NCI-H82 (cell line): ENCODE measurements at places on chromosomes 12 and 14.

- no peak for DNase-seq
These were observed 14.3 kb downstream of the NGB start for GRCh38 chr14:77256694-77257093.

GRCh38 chr12:71661977-71662530 lies 1.6 kb downstream of the ZFC3H1 start:
- no peak for DNase-seq

- no peak for DNase-seq
These were observed 49.2 kb upstream of the SLC38A1 start for GRCh38 chr12:46318037-46318436.

GRCh38 chr14:24828486-24828885 lies 194.5 kb upstream of the GZMB start:
- DNase-seq, result no peak

GRCh38 chr12:108783446-108783845 lies 52.1 kb upstream of the CORO1C start:
- DNase-seq, result no peak

- no peak for DNase-seq
These were observed 16.2 kb upstream of the CATSPERB start for GRCh38 chr14:91748049-91748448.

DNA sequence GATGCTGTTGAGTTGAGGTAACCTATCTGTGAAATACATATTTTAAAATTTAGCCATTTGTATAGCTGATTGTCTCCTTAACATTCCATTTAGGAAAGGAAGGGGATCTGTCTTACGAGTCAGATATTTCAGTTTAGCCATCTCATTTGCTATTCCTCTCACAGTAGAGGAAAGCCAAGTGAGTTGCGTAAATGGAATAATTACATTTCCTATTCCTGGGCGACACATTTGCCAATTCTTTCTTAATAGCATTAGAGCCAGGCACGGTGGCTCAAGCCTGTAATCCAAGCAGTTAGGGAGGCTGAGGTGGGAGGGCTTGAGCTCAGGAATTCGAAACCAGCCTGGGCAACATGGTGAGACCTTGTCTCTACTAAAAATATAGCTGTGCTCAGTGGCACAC lies 116.3 kb downstream of the TMX1 start:
- peak; percentile 76 for DNase-seq

DNA sequence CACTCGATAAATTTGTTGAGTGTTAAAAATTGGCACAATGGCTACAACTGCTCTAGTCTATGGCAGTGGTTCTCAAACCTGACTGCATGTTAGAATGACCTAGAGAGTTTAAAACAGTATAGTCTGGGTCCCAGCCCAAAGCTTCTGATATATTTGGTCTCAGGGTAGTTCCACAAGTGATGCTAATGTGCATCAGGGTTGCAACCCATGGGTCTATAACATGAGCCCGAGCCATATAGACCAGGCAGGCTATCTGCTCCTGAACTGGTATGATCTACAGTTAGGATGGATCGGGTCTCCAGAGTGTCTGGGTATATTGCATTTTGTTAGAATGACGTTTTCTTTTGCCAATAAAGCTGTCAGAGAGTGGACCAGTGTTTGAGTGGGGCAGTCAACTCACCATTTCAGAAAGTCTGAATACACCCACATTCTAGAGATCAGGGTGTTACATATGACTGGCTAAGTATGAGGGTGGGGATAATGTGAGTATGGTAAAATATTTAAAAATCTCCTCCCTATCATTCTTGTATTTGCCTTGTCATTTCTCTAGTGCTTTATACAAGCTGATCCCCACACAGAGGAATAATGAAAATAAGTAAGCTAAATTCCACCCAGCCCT lies 80.9 kb downstream of the FRMD6 start:
- no peak for DNase-seq

DNA sequence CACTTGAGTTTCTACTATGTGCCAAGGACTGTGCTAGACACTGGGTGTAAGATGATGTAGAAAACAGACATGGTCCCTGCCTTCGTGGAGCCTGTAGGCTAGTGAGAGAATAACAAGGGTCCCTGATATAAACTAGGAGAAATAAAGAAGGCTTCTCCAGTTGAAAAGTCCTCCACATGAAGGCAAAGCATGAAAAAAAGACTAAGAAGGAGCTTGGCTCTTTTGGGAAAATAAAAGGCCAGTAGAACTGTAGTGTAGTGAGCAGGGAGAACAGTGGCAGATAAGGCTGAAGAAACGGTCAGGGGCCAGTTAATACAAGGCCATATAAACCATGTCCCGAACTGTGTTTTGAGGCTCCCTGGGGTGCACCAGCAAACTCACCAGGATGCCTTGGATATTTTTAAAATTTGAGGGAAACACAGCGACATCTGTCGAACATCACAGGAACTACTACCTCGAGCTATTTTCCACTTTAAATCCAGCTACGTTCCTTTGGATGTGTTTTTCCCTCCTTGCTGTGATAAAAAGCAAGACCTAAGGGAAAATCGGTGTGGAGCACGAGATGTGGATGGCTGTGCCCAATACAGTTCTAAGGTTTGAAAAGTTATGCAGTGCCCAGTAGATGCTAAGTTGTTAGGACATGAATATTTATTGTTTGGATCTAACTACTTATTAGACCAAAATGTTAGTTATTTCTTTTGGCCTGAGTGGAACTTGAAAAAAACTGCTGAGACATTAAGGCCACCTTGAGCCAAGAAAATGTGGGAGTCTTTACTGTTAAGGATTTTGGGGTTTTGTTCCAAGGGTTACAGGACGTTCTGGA lies 8.5 kb upstream of the CFL2 start:
- peak; percentile 55 for DNase-seq

DNA sequence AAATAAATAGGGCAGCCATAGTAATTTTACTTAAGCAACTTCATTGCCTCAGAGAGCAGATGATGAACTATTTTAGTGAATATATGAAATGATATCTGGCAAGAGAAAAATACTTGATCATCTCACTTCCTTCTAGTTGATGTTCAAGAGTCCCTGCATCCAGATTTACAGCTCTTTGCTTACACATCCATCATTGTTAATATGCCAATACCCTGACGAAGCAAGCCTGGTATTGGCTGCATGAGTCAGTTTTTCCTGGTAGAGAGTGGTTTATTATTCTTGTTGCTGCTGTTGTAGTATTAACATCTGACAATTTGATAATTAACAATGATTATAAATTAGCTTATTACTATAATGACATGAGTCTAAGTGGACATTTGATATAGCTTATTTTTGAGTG lies 681.9 kb downstream of the NRXN3 start:
- no peak for DNase-seq

DNA sequence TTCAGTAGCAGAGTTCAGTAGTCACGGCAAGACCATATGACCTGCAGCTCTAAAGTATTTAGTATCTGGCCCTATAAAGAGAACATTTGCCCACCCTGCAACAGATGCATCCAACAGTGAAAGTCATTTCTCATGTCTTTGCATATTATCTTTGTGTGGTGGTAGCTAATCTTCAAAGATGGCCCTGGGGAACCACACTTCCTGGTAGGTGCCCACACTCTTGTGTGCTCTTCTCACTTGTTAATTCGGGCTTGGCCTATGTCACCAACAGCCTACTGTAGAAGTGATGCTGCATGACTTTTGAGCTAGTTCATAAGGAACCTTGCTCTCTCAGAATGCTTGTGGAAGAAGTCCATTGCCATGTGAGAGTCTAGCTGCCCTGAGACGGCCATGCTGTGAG lies 85.6 kb downstream of the MAP1LC3B2 start:
- DNase-seq, result no peak

DNA sequence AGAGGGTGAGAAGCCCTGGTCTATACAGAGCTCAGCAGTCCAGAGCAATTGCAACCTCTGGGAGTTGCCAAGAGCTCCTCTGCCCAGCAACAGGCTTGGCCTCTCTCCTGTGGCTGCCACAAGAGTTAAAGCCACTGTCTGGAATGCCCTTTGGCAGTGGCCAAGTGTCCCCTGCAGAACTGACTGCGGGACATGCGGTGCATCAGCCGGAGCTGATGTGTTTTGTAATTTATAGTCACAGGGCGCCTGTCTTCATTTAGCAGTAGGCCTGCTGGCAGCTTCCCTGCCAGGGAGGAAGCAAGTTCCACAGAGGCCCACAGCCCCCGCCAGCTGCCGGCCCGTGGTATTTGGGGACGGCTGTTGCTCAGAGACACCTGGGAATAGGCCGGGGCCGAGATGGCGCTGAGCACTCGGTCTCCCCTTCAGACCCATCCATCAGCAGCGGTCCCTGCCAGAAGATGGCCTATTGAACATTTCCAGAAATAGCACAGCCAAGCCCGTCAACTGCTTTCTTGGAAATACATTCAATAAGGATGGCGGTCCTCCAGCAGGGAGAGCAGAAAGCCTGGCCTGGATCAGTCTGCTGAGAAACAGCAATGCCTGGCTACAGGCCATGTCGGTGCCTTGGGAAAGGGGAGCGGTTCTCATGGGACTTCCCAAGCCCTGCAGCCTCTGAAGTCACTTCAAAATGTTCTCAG lies 217.4 kb downstream of the CRADD start:
- no peak for DNase-seq

GRCh38 chr12:67415473-67415872 lies 146.3 kb downstream of the CAND1 start:
- peak; percentile 66 for DNase-seq

DNA sequence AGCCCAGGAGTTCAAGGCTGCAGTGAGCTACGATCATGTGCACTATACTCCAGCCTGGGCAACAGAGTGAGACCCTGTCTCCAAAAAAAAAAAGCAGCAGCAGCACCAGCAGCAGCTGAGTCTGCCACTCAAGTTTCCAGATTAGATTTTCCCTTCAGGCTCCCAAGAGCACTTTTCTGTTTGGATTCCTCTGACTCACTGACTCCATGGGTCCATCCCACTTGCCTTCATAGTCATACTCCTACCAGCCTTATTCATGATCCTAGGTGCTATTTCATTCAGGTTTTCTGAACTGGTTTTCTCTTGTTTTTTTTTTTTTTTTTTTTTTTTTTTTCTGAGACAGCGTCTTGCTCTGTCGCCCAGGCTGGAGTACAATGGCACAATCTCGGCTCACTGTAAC lies 6.8 kb upstream of the TWF1 start:
- no peak for DNase-seq

DNA sequence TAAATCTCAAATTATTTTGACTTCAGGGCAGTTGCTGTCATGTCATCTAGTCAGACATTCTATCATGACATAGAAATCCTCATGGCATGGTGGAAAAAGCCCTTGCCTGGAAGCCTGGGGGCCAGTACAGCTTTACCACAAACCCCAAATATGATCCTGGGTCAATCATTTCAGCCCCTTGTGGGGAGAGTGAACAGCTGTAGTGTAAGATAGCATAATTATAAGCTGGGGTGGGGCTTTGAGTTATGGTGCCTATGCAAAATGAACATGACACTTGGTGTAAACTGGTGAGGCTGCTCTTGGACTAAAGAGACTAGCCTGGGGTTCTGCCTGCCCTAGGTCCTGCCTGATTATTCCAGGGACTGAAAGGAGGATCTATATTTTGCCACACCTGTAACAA lies 207.7 kb upstream of the DDHD1 start:
- DNase-seq, result no peak

DNA sequence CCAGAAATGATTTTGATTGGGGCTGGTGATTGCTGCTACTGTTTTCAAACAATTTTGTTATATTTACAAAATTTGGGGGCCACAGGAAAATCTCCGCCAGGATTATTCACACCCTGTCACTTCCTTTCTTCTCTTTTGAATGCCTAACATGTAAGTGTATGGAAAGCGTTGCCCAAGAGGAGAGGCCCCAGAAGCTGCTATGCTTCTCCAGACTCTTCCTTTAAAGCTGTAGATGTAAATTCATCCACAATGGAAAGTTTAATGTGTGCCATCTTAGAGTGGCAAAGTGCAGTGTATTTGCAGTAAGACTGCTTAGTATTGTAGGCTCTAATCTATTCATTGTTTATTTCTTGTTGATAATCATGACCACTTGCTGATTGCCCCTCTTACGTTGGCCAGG lies 136.7 kb upstream of the LRIG3 start:
- no peak for DNase-seq

DNA sequence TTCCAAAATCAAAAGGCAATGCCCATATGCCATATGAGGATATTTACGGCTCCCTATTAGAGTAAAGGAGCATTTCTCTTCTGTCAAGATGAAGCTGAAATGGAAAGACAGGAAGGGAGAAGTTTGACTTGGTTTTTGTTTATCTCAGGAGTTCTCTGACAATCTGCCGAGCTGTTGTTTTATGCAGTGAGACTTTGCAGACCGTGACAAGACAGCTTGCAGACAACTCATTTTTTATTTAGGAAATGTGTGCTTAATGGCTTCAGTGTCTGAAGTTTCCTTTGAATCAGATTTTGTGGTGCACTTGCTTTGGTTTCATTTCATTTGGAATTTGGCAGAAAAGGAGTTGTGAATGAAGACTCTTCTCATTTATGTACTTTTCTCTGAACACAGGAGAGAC lies 145.4 kb downstream of the C12orf50 start:
- no peak for DNase-seq

DNA sequence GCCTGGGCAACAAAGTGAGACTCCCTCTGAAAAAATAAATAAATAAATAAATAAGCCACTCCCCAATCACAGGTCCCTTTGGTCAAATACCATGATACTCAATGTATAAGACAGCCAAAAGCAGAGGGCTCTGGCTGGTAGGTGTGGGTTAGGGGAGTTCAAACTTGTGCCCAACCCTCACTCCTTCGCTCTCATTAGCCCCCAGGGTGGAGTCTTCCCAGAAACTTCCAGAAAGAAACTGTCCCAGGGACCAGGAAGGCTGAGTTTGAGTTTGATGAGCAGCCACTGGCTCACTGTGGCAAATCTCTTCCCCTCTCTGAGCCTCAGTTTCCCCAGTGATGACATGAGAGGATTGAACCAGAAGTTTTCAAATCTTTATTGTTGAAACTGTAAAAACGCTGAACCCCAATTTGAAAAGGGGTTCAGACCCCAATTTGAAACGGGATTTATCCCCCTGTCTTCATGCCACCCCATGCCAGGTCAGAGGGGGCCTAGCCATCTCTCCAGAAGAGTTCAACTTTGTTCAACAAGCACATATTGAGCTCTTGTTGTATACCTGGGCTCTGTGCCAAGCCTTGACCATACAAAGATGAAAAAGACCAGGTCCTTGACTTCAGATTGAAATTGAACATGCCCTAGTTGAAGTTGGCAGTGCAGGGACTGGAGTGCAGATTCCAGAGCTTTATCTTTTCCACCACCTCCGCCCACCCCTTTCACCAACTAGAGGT lies 9.1 kb upstream of the FAM222A start:
- no peak for DNase-seq

GRCh38 chr14:52977798-52978197 lies 26.9 kb upstream of the FERMT2 start:
- DNase-seq, result no peak

DNA sequence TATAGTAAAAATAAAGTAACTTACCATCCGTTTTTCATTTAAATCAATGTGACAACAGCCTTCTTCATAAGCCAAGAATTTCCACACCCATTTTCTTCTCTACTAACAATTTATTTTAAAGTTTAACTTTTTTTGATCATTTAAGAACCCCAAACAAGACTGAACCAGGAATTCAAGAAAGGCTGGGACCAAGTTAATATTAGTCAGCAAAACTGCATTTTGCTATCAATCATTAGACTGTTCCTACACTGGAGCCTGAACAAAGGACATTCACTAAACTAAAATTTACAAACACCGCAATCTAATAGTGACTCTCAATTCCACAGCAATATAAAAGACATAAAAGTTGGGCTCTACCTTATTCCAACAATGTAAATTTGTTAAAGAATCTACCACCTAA lies 73.6 kb downstream of the OSBPL8 start:
- no peak for DNase-seq
